Left kidney (tissue), 8 donors: ENCODE measurements at places on chromosomes 2 and 18.
A peak's percentile ranks its signal among the peaks of the same experiment; 100 is the strongest.

- DNase-seq: no peak
These were observed 78.3 kb downstream of the RNF144A start for GRCh38 chr2:6995391-6996097.

GRCh38 chr2:206218796-206219499 is 55.5 kb upstream of the ZDBF2 start:
- no peak for DNase-seq

GRCh38 chr2:24768013-24768412 is 25.2 kb downstream of the PTRHD1 start:
- DNase-seq: no peak

- peak; percentile 89 for DNase-seq
These were observed 23.6 kb upstream of the HES6 start for GRCh38 chr2:238263204-238264071.

GRCh38 chr2:111952871-111953452 is 54.6 kb downstream of the MERTK start:
- DNase-seq: no peak

GRCh38 chr2:74548900-74549826 is 4.6 kb downstream of the LOXL3 start:
- DNase-seq: peak; percentile 37

- peak; percentile 65 for DNase-seq
These were observed 722 bp downstream of the APOB start for GRCh38 chr2:21042958-21043743.

DNA sequence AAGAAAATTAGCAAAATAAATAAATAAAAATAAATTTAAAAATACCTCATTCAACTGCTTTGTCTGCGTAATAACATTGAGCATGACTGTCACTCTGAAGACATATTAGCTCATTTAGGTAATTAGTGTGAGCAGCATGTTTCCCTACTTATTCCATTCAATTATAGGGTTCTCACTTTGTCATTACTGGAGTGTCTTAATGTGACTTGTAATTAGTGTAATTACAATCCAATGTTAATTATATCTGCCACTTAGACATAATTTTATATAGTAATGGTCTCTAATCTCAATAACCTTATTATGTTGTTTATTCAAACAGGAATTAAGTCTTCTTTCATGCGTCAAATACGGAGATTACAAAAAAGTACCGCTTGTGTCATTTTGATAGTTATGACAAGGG is 893.9 kb upstream of the ACVR2A start:
- no peak for DNase-seq

- DNase-seq: no peak
These were observed 33.2 kb downstream of the PLA2R1 start for GRCh38 chr2:160029270-160029628.

DNA sequence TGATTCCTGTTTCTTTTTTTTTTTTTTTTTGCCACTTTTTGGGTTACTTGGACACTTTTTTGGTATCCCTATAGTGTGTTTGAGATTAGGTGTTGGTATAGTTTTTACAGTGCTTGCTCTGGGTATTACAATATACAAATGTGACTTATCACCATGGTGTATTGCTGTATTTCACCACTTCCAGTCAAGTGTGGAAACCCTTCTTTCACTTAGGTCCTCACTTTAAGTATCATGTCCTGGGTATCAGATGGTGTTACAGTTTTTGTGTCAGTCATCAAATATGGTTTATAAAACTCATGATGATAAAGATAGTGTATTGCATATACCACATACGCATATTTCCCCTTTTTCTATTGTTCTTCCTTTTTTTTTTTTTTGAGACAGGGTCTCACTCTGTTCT is 1.8 kb downstream of the ATP9B start:
- no peak for DNase-seq

DNA sequence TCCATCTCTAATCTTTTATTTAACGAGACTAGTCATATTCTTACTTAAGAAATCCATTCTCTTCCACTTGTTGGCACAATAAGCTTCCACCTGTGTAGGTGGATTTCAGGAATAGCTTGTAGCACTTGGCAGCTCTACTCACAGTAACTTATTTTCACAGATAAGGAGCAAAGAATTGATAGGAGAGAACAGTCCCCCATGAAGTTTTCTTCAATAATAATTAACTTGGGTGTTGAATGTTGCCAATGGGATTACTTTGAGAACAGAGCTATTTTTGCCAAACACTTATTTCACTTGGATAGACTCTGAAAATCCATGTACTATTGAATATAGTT is 1388.6 kb upstream of the PIK3C3 start:
- no peak for DNase-seq

GRCh38 chr2:58764338-58765104 is 523.4 kb upstream of the FANCL start:
- no peak for DNase-seq

DNA sequence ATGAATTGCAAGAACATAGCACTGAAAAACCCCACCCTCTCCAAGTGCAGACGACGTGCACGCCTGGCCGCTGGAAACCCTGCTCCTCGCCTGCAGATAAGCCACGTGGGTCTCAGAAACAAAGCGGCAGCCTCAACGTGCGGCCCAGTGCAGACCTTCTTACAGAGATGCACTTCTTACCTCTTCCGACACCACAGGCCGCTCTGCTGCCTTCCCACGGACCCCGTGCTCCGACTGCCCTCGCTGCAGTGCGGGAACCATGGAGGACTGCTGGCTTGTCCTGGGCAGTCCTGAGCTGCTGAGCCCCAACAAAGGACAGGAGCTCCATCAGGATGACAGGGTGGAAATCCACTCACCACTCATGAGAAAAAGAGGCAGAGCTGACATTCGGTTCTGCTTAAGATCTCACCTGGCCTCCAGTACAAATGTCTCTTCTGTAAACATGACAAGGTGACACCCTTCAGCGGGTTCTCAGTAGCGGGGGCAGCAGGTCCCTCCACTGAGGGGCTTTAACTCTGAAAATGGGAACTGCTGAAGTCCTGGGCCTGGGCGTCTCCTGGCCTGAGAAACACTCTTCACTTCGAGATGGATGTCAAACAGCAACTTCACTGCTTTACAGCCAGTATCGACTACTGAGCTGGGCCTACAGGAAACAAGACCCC is 6.2 kb downstream of the COPS9 start:
- no peak for DNase-seq

GRCh38 chr18:13369756-13370510 is 151.4 kb downstream of the LDLRAD4 start:
- DNase-seq: no peak

DNA sequence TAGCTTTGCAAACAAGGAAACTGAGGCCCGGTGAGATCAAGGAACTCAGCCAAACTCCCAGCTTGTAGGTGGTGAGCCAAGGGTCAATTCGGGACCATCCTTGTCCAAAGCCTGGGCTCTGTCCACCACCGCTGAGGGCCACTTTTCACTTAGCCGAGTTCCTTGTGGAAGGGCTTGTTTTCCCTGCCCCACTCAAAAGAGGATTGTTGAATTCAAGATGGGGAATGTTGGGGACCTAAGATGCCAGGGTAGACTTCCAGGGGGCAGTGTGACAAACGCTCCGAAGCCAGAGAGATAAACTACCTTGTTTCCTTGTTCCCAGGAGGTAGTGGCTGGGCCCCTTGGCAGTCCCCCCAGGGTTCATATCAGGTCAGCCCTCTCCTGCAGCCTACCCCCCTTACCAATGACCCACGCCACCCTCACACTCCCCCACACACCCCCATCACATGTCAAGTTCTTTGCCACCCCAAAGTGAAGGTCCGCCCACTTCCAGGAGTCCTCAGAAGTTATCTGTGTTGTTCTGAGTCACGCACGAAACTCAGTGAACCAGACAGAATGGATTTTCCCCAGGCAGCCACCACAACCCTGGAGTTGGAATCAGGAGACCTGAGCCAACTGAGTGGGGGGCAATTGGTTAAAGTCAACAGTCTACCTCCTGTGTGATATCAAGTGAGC is 10.3 kb upstream of the ATOH8 start:
- DNase-seq: no peak

DNA sequence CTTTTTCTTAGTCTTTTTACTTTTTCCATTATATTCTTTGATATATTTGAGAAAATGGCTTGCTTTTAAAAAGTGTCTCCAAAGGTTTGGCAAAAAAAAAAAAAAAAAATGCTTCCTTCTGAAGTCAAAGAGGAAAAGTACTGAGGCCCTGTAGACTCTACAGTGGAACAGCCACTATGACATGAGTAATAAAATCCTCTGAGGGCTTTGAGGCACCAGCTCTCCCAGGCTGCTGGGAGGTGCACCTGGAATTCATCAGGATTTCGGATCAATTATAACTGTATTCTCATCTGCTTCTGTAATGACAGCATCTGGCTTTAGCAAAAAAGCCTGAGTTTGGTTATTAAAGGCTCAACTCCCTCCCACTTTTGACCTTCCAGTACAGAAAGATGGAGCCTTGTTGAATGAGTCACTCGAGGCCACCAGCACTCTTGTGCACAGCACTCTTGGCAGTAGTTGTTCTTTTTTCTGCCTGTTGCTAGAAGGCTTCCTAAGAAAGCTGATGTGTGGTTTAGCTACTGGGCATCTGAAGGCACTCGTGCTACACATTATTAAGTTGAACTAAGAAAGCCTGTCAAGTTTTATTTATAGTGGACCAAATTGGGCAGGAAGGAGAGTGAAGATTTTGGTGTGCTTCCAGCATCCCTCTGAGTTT is 131.3 kb downstream of the PRPF40A start:
- no peak for DNase-seq

DNA sequence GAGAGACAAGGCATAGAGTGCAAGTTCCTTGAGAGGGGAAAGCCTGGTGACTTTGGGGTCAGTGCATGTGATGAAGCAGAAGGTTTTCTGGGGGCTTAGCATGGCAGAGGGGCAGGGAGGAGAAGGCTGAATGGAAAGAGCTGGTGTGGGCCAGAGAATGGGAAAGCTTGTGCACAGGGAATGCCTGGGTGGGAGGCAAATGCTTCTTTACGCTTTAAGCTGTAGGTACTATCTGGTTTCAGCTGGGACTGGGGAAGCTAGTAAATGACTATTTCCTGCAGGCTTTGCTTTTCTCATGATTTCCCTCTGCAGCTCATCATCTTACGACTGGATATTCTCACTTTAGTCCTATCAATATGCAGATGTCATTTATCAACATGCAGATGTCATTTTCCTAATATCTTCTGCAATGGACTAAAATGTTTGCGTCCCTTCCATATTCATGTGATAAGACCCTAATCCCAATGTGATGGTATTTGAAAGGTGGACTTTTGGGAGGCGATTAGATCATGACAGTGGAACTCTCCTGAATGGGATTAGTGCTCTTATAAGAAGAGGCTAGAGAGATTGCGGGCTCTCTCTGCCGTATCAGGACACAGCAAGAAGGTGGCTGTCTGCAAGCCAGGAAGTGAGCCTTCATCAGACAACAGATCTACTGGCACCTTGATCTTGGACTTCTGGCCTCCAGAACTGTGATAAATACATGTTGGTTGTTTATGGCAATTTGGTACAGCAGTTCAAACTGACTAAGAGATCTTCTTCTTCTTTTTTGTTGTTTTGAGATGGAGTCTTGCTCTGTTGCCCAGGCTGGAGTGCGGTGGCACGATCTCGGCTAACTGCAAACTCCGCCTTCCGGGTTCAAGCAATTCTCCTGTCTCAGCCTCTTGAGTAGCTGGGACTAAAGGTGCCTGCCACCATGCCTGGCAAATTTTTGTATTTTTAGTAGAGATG is 50.1 kb downstream of the MYCN start:
- DNase-seq: no peak

DNA sequence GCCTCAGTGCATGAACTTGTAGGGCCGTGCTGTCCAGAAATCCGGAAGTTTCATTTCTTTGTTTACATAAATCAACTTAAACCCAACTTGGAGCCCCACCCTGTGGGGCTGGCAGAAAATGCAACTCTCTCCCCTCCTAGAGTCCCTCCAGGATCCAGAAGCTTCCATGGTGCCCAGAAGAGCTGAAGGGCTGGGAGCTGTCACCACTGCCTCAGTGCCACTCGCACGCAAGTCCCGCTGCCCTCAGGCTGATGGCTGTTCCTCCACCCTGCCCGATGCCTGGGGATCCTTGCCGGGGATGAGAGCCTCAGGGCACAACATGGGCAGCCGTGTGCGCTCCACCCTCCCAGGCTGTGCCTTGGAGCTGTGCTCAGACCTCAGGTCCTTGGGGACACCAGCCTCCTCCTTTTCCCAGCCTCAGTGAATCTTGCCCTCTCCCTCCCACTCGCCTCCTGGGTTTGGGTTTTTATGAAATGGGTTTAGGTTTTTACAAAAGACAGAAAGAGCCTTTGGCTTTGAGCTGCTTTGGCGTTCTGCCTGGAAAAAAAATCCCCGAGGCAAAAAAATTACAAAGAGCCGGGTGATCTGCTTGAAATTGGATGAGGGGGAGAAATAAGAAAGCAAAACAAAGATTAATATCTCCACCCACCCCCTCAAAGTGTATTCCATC is 155.2 kb downstream of the TWIST2 start:
- DNase-seq: no peak

- DNase-seq: no peak
These were observed 578 bp upstream of the ACKR3 start for GRCh38 chr2:236568922-236569572.

DNA sequence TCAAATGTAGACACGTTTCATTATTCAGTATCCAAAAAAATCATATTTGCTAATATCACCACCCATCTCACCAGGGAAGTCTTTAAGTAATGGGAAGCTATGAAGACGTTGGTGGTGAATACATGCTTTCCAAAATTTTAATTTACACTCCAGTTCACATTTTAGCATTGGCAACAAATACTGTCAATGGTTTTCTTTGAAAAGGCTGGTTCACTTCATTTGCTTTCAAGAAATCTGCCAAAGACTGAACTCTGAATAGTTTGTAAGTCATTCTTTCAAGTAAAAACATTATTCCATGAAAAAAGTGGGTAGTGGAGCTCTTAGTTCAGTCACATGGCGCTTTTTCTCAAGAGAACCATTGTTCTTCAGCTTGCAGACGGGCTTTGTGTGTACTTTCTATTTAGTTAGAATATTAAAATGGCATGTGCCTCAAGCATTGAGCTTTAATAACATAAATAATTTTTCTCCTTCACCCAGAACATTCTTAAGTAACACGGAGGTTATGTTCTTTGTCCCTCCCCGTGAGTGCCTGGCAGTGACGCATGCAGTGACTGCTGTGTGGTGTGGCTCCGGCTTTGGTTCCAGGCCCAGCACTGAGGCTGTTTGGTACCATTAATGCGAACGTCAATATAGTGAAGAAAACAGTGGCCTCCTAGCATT is 300.0 kb upstream of the HDAC4 start:
- no peak for DNase-seq

- DNase-seq: peak; percentile 67
These were observed 32.6 kb upstream of the SPAG16 start for GRCh38 chr2:213251618-213252017.

DNA sequence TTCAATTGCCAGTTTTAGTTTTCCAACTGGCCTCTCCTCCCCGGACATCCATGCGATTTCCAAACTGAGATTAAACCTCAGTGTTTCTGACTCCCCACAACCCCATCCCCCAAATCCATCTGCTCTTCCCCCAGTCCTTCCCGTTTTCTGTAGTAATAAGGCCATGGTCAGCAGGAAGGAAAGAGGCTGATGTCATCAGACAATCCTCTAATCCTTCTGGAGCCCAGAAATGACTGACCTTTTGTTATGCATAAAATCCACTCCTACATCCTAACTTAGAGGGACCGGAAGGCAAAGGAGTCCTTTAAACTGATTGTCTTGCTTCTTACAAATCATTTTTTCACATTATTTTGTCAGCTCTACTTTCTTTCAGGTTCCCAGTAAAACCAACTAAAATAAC is 155.8 kb downstream of the INO80D start:
- no peak for DNase-seq

- DNase-seq: no peak
These were observed 33.6 kb downstream of the PLCL1 start for GRCh38 chr2:197838036-197838435.

- no peak for DNase-seq
These were observed 21.1 kb upstream of the KLHL29 start for GRCh38 chr2:23363831-23364230.
